ENCODE measurements at places on chromosomes 12 and 14.

GRCh38 chr12:41437563-41437962, 249.4 kb downstream of the PDZRN4 start:
- DNase-seq: no peak

DNA sequence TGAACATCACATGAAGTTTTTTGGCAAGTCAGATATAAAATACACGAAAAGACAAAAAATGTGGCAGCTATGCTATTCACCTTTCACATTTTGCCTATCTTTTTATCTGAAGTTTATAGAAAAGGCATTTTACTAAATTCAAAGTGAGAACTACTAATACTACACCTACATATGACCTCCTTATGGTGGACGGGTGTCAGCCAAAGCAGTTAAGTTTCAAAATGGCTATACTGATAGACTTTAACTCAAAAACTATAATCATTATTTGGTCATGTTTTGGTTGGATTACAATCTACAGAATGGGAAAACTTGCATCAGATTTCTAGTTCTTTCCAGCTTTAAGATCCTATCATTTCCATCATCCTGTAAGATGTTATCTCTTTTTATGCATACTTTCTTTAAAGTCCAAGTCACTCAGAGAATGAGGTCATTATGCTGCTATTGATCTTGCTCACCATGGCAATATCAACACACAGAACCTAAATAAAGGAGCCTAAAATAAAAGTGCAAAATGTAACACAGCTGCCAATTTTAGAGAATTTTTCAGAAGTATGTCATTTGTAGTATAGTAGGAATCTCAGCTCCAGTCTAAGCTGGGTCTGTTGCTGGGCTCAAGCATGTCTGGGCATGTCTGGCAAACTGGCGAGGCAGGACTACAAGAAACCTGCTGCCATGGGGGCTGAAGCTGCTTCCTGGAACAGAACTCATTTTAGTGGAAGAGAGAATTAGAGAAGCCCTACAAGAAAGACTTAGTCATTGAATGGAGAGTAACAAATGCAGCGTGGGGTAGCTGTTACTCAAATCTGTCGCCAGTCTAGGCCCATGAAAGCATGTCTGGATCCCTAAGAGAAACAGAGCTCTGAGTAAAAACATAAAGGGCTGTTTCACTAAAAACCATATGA, 7.6 kb upstream of the AEBP2 start:
- peak; percentile 14 for DNase-seq

DNA sequence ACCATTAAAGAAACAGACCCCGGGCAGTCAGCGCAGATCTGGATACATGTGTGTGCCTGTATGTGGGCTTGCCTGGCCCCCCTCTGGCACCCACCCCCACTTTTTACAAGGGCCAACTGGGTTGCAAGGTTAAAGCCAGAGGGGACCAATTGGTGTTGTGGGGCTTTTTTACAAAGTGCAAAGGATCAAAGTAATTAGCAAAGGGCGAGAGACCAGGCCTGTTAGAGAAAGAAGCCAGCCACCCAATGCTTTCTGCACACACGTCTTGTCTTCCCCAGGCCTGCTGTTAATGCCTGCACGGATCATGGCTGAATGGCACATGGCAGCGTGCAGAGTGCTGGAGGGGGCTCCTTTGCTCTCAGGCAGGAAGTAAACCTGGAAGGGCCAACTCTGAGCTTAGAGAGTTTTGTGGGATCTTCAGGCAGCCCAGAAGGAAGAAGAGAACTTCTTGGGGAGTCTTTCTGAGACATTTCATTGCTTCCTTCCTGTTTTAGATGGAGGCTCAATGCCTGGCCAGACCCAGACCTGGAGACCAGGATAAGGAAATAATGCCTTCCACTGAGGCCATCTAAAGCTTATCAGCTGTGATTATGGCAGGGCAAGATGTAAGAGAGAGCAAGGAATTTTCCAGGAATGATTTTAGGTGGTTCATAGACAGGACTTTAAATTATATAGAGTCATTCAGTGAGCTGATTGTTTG, 523.4 kb upstream of the TBX3 start:
- DNase-seq: no peak

- DNase-seq: no peak
These were observed 17.5 kb downstream of the KNTC1 start for GRCh38 chr12:122544537-122544936.

DNA sequence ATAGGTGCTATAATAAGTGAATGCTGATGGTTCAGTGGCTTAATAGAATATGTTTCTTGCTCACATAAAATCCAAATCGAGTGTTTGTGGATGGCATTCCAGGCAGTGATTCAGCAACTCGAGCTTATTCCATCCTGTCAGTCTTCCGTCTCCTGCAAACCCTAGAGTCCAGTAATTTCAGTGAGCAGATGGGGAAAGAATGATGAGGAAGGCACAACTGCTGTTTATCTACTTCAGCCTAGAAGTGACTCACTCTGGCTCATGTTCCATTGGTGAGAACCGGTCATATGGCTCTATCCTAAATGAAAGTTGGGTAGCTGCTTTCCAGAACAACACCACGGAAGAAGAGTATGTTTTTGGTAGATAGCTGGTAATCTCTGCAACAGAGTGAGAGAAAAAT, 421.8 kb upstream of the PDE3A start:
- DNase-seq: no peak

DNA sequence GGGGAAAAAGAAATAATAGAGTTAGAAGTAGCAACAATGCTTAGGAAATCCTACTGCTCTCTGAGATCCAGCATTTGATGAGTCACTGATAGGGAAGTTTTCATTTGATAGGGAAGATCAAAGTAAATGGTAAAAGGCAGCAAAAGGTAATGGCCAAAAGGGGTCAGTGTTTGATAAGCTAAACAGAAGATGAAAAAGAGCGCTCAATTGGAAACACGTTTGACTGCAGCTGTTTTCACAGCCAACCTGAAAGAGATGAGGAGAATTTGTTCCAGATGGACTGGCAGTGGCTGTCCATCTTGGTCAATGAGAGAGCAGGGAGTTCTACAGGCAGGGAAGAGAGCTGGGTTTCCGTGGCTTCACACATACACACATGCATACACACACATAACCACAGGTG, 264.2 kb downstream of the TMEM132C start:
- no peak for DNase-seq

DNA sequence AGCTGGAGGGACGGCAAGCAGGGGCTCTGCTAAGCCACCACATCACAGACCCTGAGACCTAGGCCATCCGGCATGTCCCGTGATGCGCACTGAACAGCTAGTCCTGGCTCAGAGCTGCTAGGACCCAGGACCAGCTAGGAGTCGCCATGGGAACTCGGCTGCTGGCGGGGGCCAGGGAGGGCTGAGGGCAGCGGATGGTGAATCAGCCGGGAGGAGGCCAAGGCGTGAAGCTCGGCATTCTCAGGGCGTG, 5.1 kb downstream of the AHNAK2 start:
- DNase-seq: no peak

DNA sequence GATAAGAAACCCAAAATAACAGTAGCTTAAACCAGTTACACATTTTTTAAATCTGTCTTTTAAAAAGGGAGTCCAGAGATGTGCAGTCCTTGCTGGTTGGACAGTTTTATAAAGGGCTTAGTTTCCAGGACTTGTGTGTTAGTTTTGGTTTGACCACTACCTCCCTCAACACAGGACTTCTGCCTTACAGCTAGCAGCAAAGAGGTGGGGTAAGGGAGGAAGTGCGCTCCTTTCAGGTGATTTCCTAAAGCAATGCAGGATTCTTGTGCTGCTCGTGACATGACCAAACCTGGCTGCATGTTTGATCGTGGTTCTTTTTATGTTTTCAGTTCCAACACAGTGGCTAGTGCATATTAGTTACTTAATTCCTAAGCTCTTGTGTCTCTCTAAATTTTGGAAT, 266.2 kb downstream of the TMTC2 start:
- no peak for DNase-seq

DNA sequence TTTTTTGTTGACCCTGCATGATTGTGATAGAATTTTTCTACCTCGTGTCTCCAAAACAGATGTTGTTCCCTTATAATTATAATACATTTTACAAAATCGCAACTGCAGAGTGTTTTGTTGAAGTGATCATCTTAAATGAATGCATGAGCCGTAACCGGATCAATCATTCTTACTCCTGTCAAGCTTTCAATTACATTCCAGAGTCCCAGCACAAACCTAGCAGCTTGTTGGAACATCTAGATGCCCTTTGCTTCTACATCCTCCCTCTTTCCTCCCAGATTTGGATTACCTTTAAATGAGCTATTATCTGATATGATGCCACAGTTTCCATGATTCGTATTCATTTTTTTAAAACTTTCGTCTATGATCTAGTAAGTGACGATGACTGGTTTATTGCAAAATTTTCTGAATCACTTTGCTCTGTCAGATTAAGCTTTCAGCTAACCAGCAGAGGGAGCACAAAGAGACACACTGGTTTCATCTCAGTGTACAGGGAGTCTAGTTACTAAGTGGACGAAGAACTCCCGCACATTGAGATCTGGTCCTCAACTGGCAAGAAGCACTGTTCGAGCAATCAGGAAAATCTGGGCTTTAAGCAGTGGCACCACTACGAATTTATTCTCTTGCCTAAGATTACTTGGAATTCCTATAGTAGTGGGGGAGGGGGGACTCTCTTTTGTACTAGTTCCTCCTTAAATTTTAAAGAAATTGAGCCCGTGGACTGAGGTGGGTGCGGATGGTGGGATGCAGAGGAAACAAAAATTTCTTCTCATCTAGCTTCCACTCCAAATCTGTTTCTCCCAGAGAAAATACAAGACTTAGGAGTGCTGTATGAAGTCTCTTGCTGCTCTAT, 40.9 kb downstream of the TSHR start:
- peak; percentile 18 for DNase-seq

- no peak for DNase-seq
These were observed 149.5 kb upstream of the EEA1 start for GRCh38 chr12:93078577-93078976.

- no peak for DNase-seq
These were observed 8.7 kb upstream of the FGD4 start for GRCh38 chr12:32390572-32391219.

GRCh38 chr12:104669851-104670337, 213.1 kb downstream of the CHST11 start:
- peak; percentile 4 for DNase-seq

- no peak for DNase-seq
These were observed 273.1 kb downstream of the ZFP36L1 start for GRCh38 chr14:68519671-68520187.

- DNase-seq: no peak
These were observed 146.6 kb downstream of the STXBP6 start for GRCh38 chr14:24903337-24903736.

GRCh38 chr12:118103201-118103600, 610 bp downstream of the VSIG10 start:
- no peak for DNase-seq

DNA sequence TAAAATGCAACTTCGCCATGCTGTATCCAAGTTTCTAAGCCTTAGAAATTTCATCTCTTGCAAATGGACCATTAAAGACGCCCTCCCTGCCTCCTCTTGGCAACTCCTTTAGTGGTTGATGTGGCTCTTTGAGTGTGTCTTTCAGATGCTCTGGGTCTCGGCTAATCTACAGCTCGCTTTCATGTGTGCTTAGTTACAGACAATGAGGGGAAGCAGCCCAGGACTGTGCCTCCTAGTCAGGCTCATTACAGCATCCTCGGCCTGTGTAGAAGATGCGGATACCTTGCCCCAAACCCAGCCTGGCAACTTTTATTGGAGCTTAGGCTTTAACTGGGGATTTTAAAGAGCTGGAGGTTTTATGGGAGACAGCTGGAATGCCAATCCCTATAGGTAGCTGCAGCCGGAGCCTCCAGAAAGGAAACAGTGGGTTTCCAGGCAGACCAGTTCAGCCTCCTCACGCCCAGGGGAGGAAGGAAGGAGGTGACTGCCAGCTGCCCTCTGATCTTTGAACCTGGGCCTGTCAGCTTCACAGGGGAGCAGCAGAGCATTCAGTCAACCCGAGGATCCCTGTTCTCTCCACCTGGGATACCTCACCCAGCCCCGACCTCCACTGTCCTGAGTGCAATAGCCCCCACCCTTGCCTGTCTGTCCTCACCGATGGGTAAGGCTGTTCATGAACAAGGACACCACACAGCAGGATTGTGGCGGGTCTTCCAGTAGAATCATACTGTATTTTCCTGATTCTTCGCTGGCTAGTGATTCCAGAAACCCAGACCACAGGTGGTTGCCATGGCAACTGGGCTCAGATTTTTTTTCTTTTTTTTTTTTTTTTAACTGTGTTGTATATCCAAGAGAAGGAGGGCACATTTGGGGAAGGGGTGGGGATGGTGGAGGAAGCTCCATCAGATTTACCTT, 638.5 kb downstream of the MED13L start:
- no peak for DNase-seq

DNA sequence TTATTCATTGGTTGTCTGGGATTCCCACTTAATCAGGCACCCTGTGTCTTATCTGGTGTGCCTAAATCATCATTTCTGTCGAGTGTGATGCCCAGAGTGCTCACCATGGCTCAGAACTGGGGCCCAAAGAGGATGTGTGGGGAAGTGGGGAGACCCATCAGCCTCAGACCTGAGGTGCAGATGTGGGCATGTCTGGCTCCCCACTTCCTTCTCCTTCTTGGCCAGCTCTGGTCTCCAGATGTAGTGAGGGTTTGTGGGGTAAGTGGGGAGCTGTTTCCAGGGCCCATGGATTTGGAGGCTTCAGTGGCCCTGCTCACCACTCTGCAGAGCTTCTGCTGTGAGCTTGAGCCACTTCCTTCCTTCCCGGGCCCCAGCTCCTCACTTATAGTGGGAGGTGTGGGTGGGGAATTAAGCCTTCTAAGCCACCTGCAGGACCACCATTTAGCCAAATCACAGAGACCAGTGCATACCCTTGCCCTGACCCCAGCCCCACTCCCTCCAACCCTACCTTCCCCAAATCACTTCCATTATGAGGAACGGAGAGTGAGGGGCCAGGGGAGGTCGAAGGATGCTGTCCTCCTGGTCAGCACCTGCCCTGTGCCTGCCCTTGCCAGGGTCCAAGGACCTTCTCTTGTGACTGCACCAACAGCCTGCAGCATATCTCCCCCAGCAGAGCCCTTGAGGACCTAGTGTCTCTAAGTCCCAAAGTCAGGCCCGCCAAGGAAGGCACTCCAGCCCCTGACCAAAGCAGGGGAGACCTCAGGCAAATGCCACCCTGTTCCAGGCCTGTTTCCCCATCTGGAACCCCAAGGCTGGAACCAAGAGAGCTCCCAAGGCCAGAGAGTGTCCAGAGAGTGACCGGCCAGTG, 278.2 kb upstream of the RTL1 start:
- no peak for DNase-seq

DNA sequence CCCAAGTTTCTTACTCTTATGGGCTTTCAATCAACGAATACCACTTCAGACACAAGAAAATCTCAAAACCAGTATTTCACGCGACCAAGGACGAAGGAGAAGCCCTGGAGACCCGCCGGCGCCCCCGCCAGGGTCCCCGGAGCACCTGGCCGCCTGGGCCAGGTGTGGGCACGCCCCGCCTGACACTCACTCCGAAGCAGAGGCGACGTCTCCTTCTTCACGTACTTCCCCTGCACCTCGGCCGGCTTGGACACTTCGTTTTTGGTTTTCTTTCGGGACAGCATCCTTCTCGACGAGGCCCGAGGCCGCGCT, 466 bp downstream of the SAV1 start:
- DNase-seq: no peak

DNA sequence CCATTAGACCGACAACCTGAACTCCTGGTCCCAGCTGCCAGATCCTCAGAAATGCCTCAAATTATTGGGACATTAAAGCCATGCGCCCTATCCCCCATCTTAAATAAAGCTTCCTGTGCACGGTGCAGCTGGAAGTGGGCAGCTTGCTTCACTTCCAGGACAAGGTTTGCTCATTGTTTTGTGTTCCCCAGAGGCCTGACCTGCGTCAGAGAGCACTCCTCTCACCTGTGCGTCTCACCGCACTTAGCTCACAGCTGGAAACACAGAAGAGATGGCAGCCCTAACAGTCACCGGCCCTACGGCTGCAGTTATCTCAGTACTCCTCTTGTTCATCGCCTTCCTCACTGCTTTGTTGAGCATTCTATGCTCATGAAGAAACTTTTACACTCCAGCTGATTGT, 135.5 kb downstream of the ANO2 start:
- no peak for DNase-seq

Measured in anterior cingulate cortex (tissue), 58 donors.